Fibroblast of the aortic adventitia (primary cell): ENCODE measurements at places on chromosomes 4 and X. TPM values are rescaled to one million over a fixed set of nuclear protein-coding genes. Genes with fewer than 3 reads are reported as not detected.

SPATA18 gene
- total RNA-seq, result 21.7 and 22.3 TPM in 2 replicates

ASMTL gene
- total RNA-seq, result 17.6 and 30.2 TPM in 2 replicates

- no peak for DNase-seq
Observed at GRCh38 chrX:72041176-72041575, 90.5 kb downstream of the RTL5 start.

DNA sequence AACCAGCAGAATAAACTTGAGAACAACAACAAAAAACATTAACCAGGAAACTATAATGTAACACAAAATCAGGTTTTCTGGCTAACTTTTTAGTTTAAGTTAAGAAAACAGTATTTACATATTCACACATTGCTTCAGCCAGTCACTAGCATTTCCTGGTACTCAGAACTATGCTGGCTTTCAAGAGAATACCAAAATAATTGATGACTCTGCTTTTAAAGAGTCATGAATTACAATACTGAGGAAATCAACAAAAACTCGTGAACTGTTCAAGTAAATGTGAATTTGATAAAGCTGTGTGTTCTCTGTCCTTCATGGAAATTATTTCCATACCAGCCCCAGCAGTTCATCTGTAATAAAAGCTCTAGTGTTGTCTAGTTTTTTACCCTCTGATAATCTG, 27.4 kb downstream of the PRSS12 start:
- DNase-seq, result peak; percentile 30

DNA sequence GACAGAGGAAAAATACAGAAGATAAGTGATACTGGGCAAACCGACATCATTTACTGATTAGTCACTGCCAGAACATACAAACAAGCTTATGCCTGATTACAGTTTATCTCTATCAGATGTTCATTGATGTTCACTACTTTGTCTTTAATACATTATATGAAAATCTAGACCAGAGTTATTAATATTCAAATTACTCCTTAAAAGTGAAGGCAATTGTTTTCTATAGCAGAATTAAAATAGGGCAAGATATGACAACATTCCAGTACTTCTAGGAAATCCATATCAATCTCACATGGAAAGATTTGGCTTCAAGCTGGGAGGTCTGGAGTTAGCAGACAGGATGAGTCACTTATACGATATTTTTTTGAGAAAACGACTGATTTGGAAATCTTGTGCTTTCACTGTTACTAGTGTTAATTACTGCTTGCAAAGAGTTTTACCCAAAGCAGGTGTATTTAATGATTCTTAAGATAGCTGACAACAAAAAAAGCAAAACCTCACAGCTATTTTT, 31.8 kb downstream of the HPGD start:
- DNase-seq, result peak; percentile 74

DNA sequence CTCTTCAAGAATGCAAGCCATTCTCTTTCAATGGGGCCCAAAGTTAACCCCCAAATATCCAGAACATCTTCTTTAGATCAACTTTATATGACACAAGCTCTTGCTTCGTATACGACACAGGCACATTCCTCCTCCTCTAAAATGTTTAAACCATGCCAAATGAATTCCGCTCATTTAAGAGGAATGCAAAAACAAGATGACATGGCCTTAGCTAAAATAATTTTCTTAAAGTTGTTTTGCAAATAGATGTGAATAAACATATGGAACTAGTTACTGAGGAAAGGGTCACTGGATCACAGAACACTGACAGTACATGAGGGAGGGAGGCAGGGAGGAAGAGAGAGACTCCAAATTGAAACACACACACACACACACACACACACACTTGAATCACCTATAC, 97.4 kb downstream of the RASL11B start:
- peak; percentile 69 for DNase-seq

DNA sequence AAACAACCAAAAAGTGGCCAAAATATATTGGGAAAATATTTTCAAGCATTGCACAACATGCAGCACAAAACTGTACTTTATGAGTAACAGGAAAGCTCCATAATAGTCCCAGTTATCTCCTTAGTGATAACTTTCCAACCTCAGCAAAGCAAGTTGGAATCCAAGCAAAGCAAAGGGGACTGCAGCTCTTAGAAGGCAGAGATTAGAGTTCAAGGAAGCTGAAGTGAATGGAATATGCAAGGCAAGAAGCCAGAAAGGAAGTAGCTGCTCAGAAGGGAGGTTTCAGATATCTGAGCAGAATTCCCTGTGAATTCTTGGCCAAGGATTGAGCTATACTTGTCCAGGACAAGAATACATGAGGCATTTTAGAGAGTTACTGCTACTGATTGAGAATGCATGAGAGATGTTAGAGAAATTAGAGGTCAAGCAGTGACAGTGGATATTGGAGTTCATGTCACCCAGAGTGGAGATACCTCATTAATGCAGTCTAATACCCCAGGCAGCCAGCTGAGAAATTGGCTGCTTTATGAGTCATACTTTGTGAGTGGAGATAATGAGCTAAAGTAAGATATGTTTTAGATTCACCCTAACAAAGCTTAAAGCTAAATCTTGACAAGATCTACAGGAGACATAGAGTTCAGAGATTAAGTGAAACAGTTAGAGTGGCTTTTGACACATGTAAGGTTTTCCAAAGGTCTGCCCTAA, 102.8 kb downstream of the INPP4B start:
- DNase-seq, result peak; percentile 98
